ENCODE measurements at places on chromosomes 16 and 17. TPM values are rescaled to one million over a fixed set of nuclear protein-coding genes. Genes with fewer than 3 reads are reported as not detected.

KRT24 gene
- not detected for total RNA-seq

ENO3 gene
- 90.0 TPM for total RNA-seq

DNA sequence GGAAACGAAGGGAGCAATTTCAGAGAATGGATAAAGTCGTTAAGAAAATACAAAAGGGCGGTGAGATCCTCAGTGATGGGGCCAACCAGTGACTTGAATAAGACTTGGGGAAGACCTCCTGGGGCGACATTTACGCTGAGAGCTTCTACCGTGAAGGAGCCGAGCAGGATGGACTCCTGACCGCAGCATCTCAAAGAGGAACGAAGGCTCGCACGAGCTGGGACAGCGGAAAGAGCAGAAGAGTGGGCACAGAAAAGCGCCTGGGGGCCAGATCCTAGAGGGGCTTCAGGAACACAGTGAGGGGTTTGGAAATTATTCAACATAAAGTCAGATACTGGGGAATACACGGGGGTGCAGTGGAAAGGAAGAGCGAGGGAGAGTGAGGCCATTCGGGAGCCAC, 17.5 kb downstream of the ZNF750 start:
- no peak for DNase-seq

TBC1D3K gene
- total RNA-seq, result not detected

GRCh38 chr16:30186444-30186781, 3.0 kb downstream of the CORO1A start:
- DNase-seq, result no peak

DNA sequence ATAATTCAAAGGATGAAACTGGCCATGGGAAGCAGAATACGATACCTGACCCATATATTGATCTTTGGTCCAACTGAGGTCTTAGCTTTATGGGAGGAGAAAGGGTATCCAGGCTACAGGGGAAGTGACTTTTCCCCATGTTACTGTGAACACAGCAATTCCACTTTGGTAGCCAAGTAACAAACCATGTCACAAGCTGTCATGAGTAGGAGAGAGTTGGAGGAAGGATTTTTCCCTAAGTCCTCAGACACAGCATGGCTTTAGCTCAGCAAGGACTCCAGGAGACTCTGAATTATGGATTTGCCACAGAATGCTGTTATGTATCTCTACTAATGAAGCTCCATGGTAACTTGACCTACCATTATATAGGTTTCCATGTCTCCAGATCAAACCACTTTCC, 56.5 kb upstream of the GNAO1 start:
- DNase-seq, result no peak

KRT28 gene
- total RNA-seq, result not detected

DNA sequence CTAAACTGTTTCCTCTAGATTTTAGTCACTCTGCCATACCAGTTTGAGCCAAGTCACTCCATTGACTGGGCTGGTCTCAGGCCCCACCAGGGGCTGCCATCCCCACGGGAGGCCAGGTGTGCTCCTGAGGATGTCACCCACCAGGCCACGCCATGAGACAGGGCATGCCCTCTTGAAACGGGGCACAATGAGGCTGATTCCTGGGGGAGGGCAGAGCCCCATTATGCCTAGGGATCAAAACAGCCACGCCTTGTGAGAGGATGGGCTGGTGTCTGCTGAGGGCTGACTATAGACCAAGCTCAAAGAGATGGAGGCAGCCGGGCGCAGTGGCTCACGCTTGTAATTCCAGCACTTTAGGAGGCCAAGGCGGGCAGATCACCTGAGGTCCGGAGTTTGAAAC, 21.5 kb downstream of the GINS2 start:
- DNase-seq, result no peak

RHBDF2 gene
- 39.0 TPM for total RNA-seq

TAT gene
- total RNA-seq, result not detected

CHD3 gene
- 133 TPM for total RNA-seq

KRTAP4-9 gene
- total RNA-seq, result not detected

- DNase-seq, result no peak
These were observed 6.4 kb upstream of the SLC39A11 start for GRCh38 chr17:73098919-73099318.

DNA sequence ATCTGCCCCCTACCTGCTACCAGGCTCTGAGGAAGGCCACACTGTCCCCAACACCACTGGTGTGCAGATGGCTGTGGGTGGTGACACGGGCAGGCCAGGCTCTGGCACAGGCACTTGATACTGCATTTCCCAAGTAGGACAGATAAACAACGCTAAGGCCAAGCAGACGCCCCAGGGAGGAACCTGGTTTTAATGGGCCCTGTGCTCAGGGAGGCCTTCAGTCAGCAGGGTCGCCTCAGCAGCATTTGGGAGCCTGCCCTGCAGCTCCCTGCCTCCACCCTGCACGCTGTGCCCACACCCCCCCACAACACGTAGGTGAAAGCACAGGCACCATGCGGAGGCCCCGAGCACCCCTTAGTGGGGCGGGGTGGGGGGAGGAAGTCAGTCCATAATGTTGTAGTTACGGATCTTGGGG, 3.3 kb upstream of the FASN start:
- no peak for DNase-seq
